ENCODE measurements at places on chromosomes 7 and 10.

- DNase-seq: no peak
Measured at GRCh38 chr7:137930581-137930980, 71.3 kb downstream of the CREB3L2 start.

DNA sequence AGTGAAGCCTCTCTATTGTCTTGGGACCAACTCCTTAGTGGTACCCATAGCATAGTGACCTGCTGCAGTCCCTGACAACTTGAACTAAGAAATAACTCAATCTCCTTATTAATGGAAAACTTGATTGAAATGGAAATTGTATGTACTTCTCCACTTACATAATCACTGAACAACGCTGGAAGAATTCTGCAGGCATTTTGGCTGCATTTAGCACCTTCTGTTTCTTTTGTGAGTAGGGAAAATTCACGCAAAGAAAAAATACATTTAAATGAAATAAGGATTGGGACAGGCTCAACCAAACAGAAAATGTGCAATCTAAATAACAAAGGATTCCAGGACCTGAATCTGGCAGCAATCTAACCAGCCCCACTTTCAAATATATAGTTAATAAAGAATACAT is 126.9 kb upstream of the GHITM start:
- DNase-seq: no peak

DNA sequence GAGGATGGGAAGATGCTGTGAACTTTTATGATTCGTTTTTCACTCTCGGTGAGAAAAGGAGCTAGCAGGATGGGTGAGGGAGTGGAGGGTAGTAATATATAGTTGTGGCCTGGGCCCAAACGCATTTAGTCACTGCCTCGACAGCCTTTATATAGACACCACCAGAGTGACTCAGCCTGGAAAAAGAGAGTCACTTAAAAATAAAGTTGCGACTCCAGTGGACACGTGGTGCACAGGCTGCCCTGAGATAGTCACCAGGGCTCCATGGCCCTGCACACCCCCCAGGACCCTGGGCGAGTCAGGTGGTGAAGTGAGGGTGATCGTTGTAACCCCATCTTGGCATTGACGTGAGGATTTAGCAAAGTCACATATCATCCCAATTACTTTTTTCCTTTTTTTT is 106.7 kb downstream of the CUX1 start:
- DNase-seq: no peak

GRCh38 chr7:18401757-18402156 is 93.8 kb upstream of the HDAC9 start:
- DNase-seq: no peak

Measured in H1 (cell line).